ENCODE measurements at places on chromosomes 7 and 10.

- DNase-seq, result no peak
Measured at GRCh38 chr10:3756360-3756740, 28.7 kb downstream of the KLF6 start.

GRCh38 chr10:6025683-6026255, 36.4 kb downstream of the IL2RA start:
- DNase-seq, result no peak

DNA sequence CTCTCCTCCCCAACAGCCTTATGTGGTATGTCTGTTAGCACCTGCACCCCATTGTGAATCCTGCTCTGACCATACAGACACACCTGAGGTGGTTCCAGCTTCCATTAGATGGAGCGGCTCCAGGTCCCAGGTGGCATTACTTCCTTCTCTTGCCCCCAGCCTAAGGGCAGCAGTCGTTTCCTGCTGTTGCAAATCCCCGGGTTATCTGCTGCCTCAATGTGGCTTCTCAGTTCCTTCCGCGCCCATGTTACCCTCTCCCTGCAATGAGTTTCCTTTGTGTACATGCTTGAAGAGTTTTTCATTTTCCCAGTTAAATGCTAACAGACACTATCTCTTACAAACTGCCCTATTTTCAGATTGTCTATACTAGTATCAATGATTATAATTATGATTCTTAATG, 62.8 kb upstream of the PRKCQ start:
- no peak for DNase-seq

- DNase-seq, result no peak
Measured at GRCh38 chr10:72875250-72876055, 18.1 kb upstream of the OIT3 start.

GRCh38 chr10:123795196-123795780, 96.3 kb downstream of the CPXM2 start:
- DNase-seq, result no peak

Data from stimulated activated CD4-positive, alpha-beta T cell treated with anti-CD3 and anti-CD28 coated beads, Interleukin-1b, Interleukin-23, amount 100 ng/mL, for 24 hours (primary cell).